ENCODE measurements at places on chromosomes 13 and 19. TPM values are rescaled to one million over a fixed set of nuclear protein-coding genes. Genes with fewer than 3 reads are reported as not detected.
A peak's percentile ranks its signal among the peaks of the same experiment; 100 is the strongest.

GRCh38 chr13:76711550-76712182 is 174.5 kb downstream of the KCTD12 start:
- H3K4me1 ChIP-seq = peaks cover 9% of the 10 kb centered on the region
- no peaks in the 10 kb centered on the region for H3K27me3 ChIP-seq
- peak; percentile 15 for DNase-seq
- no peak overlapping the region for H3K27ac ChIP-seq

GRCh38 chr13:85819513-85819912 is 20.3 kb upstream of the SLITRK6 start:
- no peaks in the 10 kb centered on the region for H3K4me1 ChIP-seq
- no peak overlapping the region for H3K4me3 ChIP-seq
- H3K36me3 ChIP-seq = no peaks in the 10 kb centered on the region
- no peak overlapping the region for H3K27ac ChIP-seq
- no peaks in the 10 kb centered on the region for H3K27me3 ChIP-seq

DNA sequence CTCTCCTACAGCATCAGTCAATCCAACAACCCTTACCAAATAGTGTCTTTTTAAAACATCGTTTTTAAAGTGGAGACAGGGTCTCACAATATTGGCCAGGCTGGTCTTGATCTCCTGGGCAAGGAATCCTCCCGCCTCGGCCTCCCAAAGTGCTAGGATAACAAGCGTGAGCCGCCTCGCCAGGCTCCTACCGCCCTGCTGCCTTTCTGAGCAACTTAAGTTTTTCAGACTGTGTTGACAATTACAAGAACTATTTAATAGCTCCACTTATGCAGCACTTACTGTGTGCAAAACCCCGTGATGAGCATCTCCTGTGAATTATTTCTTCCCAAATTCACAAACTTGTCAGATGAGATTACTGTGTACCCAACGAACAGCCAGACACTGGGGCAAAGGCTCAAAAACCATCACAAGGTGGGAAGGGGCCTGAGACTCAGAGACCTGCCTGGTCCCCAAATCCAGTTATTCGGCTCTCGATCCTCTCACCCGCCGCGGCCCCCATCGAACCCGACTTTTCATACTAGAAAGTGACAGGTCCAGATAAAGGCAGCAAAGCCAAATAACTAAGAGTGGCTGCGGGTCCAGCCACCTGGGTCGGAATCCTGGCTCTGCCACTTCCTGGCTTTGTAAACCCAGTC is 581 bp downstream of the RPL18 start:
- peak overlapping the region; percentile 73 for H3K4me3 ChIP-seq
- no peaks in the 10 kb centered on the region for H3K27me3 ChIP-seq
- H3K36me3 ChIP-seq = peaks cover 29% of the 10 kb centered on the region
- H3K4me1 ChIP-seq = peaks cover 32% of the 10 kb centered on the region
- no peak for DNase-seq

DNA sequence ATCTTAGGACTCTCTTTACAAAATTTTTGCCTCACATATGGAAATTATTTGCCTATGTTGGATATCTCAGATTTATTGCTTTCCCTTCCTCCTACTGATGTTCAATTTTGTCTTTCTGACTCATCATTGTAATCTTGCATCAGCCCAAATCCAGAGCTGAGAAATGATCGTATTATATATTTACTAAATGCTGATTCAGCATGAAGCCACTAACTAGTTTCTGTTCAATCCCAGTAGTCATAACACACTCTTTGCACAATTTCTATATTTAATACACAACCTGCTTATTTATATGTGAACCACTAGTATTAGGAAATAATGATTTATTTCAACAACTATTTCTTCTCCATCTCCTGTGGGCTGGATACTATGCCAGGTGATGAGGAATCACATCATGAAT is 161.1 kb upstream of the PCDH17 start:
- no peak overlapping the region for H3K4me3 ChIP-seq
- H3K27me3 ChIP-seq = no peaks in the 10 kb centered on the region
- no peaks in the 10 kb centered on the region for H3K4me1 ChIP-seq
- no peak overlapping the region for H3K27ac ChIP-seq
- H3K36me3 ChIP-seq = no peaks in the 10 kb centered on the region

GRCh38 chr13:103859952-103860351 is 793.7 kb upstream of the SLC10A2 start:
- no peaks in the 10 kb centered on the region for H3K36me3 ChIP-seq
- no peaks in the 10 kb centered on the region for H3K4me1 ChIP-seq

GRCh38 chr19:19655641-19656343 is 7.7 kb downstream of the ATP13A1 start:
- no peak overlapping the region for H3K27ac ChIP-seq
- DNase-seq = no peak
- H3K4me3 ChIP-seq = no peak overlapping the region
- no peaks in the 10 kb centered on the region for H3K4me1 ChIP-seq
- peaks cover 87% of the 10 kb centered on the region for H3K36me3 ChIP-seq

C1QTNF9 gene
- total RNA-seq = 1.2 TPM

GRCh38 chr19:48900477-48901406 is 630 bp downstream of the NUCB1 start:
- no peaks in the 10 kb centered on the region for H3K36me3 ChIP-seq
- H3K4me3 ChIP-seq = peak overlapping the region; percentile 95
- peak overlapping the region; percentile 92 for H3K27ac ChIP-seq
- no peak for DNase-seq

DNA sequence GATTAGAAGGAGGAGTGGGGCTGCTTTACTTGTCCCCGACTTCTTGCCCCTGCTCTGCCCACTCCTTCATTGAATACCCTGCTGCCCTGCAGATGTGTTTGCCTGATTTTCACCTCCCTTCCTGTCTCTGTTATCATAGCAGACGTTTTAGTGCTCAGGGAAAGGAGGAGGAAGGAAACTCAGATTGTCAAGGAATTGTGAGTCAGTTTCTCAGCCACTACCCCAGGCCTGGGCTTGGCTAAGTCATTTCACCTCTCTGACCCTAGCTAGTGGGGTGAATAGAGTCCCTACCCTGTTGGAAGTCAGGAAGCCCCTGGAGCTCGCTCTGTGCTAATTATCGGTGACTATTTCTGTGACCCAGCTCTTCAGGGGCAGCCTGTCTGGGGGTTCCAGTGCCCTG is 3.9 kb downstream of the BCKDHA start:
- H3K4me1 ChIP-seq = peaks cover 28% of the 10 kb centered on the region
- H3K4me3 ChIP-seq = no peak overlapping the region
- no peak for DNase-seq
- H3K36me3 ChIP-seq = no peaks in the 10 kb centered on the region

DNA sequence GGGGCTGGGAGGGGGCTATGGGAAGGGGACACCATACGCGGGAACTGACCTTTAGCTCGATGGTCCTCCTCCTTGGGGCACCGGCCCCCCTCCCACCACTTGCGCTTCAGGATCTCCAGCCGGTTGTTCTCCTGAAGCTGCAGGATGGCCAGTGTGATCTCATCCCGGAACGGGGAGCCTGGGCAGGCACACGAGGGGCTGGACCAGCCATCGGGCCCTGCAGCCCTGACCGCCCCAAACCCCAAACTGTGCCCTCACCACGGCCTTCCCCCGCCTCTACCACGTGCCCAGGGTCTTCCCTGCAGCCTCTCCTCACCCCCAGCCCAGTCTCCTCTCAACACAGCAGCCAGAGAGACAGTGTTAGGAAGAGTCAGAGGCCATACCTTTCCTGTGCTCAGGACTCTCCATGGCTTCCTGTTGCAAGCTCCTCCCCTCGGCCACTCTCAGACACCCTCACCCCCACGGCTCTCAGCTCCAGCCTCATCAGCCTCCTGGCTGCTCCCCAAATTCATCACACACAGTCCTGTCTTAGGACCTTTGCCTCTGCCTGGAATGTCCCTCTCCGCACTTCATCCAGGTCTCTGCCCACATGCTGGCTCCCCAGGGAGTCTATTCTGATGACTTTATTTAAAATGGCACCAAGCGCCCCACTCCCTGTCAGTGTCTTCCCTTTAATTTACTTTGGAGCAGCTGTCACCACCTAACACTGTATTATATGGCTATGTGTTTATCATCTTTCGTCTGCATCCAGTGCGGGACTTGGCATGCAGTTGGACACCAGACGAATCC is 9.7 kb upstream of the ATP1A3 start:
- H3K27me3 ChIP-seq = peaks cover 29% of the 10 kb centered on the region
- no peaks in the 10 kb centered on the region for H3K4me1 ChIP-seq
- DNase-seq = no peak
- H3K36me3 ChIP-seq = no peaks in the 10 kb centered on the region
- no peak overlapping the region for H3K4me3 ChIP-seq
- H3K27ac ChIP-seq = no peak overlapping the region

DNA sequence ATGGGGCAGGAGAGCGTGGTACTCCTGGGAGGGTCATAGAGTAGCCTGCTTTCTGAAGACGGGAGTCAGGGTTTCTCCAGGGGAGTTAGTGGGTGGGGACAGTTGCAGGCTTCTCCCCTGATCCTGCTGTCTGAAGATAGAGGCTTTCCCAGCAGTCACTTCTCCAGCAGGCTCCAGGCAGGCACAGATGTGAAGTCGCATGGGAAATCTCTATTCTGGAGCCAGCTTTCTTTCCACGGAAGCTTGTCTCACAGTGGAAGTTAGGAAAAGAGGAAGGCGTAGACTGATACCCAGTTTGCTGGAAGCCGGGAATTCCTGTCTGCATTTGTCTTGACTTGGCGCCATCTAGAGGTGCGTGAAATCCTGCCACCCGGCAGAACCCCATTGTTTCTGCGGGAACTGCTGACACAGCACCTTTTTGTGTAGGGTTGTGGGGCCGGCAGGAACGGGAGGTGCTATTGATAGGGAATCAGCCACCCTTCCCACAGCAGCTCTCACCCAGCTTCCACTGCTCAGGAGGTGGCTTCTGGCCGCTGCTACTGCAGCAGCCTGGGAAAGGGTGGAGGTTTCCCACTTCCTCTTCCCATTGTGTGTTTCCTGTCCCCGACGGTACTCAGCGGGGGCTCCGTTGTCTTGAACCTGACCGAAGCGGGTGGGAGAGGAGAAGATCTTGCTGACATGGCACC is 28.5 kb upstream of the NPAS1 start:
- no peak overlapping the region for H3K4me3 ChIP-seq
- no peaks in the 10 kb centered on the region for H3K36me3 ChIP-seq
- no peaks in the 10 kb centered on the region for H3K27me3 ChIP-seq
- H3K27ac ChIP-seq = peak overlapping the region; percentile 70

DNA sequence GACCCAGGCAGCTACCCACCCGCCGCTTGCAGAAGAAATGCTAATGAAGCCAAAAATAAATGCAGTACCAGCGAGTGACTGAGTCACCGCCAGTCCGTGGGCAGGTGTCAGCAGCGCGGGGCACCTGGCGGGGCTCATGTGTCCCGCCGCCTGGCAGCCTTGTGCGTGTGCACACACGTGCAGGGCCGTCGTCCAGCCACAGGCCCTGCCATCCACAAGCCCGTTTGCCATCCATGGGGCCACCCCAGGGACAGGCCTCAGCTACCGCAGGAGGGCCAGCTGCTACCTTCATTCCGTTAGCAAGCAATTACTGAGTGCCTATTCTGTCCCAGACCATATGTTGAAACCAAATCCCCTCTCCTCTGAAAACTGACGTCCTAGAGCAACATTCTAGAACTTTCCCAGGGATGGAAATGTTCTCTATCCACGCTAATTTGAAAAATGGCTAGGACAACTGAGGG is 20.5 kb downstream of the NCAN start:
- H3K27ac ChIP-seq = no peak overlapping the region
- no peaks in the 10 kb centered on the region for H3K4me1 ChIP-seq
- no peaks in the 10 kb centered on the region for H3K36me3 ChIP-seq
- DNase-seq = no peak
- H3K4me3 ChIP-seq = no peak overlapping the region

- peaks cover 13% of the 10 kb centered on the region for H3K4me1 ChIP-seq
- H3K4me3 ChIP-seq = no peak overlapping the region
- peaks cover 3% of the 10 kb centered on the region for H3K27me3 ChIP-seq
- H3K36me3 ChIP-seq = no peaks in the 10 kb centered on the region
- DNase-seq = no peak
Measured at GRCh38 chr13:20140487-20140886, 20.4 kb downstream of the GJA3 start.

GRCh38 chr19:55053735-55054134 is 9.2 kb downstream of the RDH13 start:
- no peak overlapping the region for H3K4me3 ChIP-seq
- no peak overlapping the region for H3K27ac ChIP-seq
- H3K4me1 ChIP-seq = no peaks in the 10 kb centered on the region
- no peaks in the 10 kb centered on the region for H3K36me3 ChIP-seq

MBD3L4 gene
- total RNA-seq = not detected

GRCh38 chr13:112891477-112892401 is 77.3 kb upstream of the MCF2L start:
- peaks cover 33% of the 10 kb centered on the region for H3K27me3 ChIP-seq
- no peaks in the 10 kb centered on the region for H3K36me3 ChIP-seq
- DNase-seq = no peak
- no peak overlapping the region for H3K4me3 ChIP-seq

DNA sequence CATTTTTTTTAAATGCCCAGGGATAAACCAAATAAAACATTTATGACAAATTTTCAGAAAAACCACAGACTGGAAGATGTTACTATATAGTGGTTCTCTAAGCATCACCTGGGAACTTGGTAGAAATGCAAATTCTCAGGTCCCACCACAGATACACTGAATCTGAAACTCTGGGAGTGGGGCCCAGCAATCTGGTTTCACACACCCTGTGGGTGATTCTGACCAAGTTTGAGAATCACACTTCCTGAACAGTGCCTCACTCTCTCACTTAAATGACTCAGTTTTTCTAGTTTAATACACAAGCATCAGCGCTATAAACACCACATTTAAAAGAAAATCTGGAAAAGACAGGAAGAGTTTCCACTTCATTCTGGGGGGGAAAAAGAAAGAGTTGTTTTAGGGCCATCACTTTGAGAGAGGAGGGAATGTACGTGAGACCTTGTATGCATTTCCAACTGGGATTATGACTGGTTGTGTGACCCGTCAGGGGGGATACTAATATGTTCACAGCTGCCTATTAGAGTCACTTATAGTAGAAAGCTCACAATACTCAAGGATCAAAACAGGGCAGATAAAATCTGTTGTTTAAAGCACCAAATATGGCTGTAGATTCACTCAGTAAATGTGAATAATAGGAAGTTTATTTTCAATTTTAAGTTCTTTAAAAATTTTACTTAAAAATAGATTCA is 567.7 kb downstream of the GPC6 start:
- no peaks in the 10 kb centered on the region for H3K4me1 ChIP-seq
- no peaks in the 10 kb centered on the region for H3K36me3 ChIP-seq
- no peak for DNase-seq
- H3K4me3 ChIP-seq = no peak overlapping the region

GRCh38 chr13:79245937-79246577 is 160.0 kb downstream of the RBM26 start:
- H3K36me3 ChIP-seq = no peaks in the 10 kb centered on the region
- H3K27me3 ChIP-seq = no peaks in the 10 kb centered on the region
- no peak overlapping the region for H3K4me3 ChIP-seq
- H3K4me1 ChIP-seq = no peaks in the 10 kb centered on the region

- no peak for DNase-seq
- H3K27me3 ChIP-seq = no peaks in the 10 kb centered on the region
- H3K4me3 ChIP-seq = no peak overlapping the region
Measured at GRCh38 chr13:21309542-21310172, 133.2 kb downstream of the MRPL57 start.

DNA sequence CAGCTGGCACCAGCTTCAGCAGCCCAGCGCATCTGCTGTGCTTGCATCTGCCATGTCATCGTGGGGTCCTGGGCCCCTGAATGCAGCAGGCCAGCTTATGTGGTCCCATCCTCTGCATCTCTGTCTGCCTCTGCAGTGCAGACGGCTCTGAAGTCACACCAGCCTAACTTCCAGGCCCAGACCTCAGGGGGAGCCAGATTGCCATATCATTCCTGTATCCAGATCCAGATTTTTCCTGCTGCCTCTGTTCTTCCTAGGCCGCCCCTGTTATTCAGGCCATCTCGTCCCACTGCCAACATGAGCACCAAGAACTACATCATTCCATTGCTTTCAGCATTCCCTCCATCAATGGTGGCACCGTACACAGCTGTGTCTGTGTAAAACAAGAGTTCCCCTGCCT is 571.6 kb downstream of the UQCRFS1 start:
- H3K27ac ChIP-seq = no peak overlapping the region
- no peaks in the 10 kb centered on the region for H3K27me3 ChIP-seq
